ENCODE measurements at places on chromosomes 12 and 14. TPM values are rescaled to one million over a fixed set of nuclear protein-coding genes. Genes with fewer than 3 reads are reported as not detected.

Gene AGAP2
- 0.76 TPM for total RNA-seq

Gene SIX1
- total RNA-seq = 6.5 TPM

Gene SERPINA10
- total RNA-seq = 23.0 TPM

Gene LRRC23
- 9.3 TPM for total RNA-seq

Gene CCDC60
- 0.47 TPM for total RNA-seq

Gene PGF
- 25.0 TPM for total RNA-seq

Gene BICDL1
- 7.7 TPM for total RNA-seq

Gene GLI1
- total RNA-seq = 5.9 TPM

Gene GALNT16
- 1.7 TPM for total RNA-seq

Gene TMBIM6
- total RNA-seq = 591 TPM

Gene RNASE4
- 76.8 TPM for total RNA-seq

Gene TEX22
- 0.52 TPM for total RNA-seq

Gene TESPA1
- total RNA-seq = not detected

Gene NANOG
- 1.9 TPM for total RNA-seq

Gene GPX2
- 59.8 TPM for total RNA-seq
